NCI-H1105 (cell line): ENCODE measurements at places on chromosomes 5 and 9.
A peak's percentile ranks its signal among the peaks of the same experiment; 100 is the strongest.

DNA sequence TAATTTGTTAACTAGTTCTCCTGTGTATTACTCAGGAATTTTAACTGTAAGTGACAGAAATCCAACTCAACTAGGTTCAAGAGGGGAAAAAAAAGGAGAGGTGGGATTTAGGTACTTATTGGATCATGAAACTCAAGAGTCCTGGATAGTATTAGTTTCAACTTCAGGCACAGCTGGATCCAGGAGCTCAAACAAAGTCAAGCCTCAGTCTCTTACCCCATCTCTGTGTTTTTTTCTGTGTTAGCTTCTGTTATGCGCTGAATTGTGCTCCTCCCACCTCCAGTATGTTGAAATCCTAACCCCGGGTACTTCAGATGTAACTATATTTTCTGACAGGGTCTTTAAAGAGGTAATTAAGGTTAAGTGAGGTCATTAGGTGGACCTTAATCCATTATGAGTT, 53.5 kb downstream of the SMIM23 start:
- no peak for DNase-seq

GRCh38 chr5:84685121-84685894, 300.6 kb upstream of the EDIL3 start:
- DNase-seq, result no peak

DNA sequence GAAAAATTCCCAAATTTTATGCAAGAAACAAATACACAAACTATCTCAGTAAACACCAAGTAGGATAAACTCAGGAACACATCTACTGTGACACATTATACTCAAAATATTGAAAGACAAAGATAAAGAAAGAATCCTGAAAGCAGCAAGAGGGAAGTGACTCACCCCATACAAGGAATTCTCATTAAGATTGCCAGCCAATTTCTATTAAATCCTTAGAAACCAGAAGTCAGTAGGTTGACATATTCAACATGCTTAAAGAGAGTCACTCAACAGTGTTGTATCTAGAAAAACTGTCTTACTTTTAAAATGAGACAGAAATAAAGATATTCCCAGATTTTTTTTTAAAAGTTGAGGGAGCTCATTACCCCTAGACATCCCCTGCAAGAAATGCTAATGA, 15.5 kb downstream of the SPATA31E1 start:
- no peak for DNase-seq

DNA sequence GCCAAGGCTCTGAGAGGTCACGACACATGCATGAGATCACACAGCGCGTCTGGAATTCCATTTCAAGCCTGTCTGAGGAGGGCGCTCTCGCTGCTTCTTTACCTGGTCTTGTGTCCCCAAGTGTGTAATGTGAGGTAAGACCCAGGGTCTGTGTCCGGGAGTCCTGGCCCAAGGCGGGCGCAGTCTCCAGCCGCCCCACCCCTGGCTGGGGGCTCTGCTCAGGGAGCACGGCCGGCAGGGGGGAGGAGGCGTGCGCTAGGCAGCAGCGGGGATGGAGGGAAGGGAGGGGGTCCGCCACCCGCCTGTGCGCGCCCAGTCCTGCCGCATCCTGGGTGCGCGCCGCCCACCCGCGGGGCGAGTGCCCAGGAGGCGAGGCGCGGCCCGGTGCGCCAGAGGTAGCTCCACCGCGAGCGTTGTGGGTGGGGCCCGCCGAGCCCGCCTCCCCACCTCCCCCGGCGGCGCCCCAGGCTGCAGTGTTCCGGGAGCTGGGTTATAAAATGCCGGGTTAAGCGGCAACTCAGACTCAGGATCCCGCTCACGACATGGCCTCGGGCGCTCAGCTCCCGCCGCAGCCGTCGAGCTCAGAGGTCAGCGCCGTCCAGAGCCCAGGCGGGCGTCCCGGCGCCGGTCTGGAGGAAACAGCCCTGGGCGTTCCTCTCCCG, at the start of gene CCNI2:
Gene CCNI2, plus strand, starts transcription at position 473 of the 662 bp plus-strand sequence. Its CDS starts 70 bp downstream, at position 543.
- DNase-seq, result no peak

DNA sequence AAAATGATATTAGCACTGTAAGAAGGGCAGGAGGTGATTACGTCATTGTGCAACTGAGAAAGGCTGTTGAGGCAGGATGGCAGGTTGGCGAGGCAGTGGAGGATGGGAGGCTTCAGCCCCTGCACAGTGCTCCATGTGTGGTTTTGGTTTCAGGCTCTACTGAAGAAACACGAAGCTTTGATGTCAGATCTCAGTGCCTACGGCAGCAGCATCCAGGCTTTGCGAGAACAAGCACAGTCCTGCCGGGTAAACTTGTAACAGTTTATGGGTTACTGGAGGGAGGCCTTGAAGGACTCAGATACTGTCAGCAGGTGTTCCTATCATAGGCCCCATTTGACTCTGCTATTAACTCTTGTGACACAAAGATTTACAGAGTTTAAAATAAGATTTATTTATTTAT, 35.1 kb downstream of the SPTAN1 start:
- no peak for DNase-seq

- DNase-seq, result no peak
Measured at GRCh38 chr5:133234911-133235310, 183.1 kb downstream of the HSPA4 start.

DNA sequence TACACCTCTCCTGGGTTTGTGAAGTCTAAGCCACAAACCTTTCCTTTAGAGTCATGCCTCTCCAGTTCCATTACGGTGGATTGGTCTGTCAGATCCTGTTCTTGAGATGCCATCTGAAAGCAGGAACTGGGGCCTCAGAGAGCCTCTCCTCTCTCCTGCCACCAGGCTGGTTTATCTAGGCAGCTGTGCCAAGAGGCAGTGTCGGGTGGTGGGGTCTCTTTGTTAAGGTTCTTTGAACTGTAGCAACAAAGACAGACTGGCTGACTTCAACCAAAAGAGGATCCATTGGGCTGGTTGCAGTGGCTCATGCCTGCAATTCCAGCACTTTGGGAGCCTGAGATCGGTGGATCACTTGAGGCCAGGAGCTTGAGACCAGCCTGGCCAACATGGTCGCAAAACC, 66.0 kb upstream of the ANGPTL2 start:
- DNase-seq, result no peak

- DNase-seq, result no peak
Measured at GRCh38 chr5:57524348-57525060, 41.9 kb upstream of the ACTBL2 start.

- DNase-seq, result peak; percentile 45
Measured at GRCh38 chr9:69546265-69546664, 125.9 kb downstream of the APBA1 start.

DNA sequence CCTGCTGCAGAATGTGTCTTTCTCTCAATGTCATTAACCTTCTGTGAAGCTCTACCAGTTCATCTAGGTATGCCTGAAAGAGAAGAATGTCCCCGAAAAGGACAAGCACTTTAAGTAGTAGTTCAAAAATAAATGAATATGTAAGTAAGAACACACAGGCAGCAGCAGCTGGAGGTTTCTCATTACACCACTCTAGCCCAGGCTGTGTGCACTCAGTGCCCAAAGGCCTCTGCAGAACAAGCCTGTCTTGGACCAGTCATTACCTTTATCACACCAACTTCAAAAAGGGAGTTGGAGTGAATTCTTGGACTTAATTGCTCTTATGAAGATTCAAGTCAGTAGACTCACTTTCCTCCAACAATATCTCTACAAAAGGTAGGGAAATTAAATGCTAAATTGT, 268.8 kb downstream of the MLLT3 start:
- DNase-seq, result no peak

- DNase-seq, result no peak
Measured at GRCh38 chr5:79242242-79243039, 6.5 kb downstream of the JMY start.

GRCh38 chr5:2094616-2094995, 211.9 kb upstream of the IRX4 start:
- no peak for DNase-seq

DNA sequence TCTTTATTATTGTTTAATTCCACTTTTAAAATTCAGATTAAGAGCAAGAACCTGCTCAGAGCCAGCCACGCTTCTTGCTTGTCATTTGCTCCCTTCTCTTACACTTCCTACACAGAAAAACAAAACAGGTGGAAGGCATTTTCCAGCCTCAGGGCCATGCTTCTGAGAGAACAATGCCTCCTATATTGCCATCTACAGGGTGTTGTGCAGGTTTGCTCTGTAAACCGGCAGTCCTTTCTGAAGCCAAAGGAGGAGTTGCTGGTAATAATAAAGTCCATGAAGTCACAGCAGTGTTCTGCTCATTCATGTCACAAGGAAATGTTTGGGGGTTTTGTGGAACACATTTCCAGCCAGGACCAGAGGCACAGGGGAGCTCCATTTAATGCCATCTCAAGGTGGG, 16.1 kb upstream of the PRLR start:
- no peak for DNase-seq

- DNase-seq, result no peak
Measured at GRCh38 chr5:153617190-153617589, 126.7 kb downstream of the GRIA1 start.

DNA sequence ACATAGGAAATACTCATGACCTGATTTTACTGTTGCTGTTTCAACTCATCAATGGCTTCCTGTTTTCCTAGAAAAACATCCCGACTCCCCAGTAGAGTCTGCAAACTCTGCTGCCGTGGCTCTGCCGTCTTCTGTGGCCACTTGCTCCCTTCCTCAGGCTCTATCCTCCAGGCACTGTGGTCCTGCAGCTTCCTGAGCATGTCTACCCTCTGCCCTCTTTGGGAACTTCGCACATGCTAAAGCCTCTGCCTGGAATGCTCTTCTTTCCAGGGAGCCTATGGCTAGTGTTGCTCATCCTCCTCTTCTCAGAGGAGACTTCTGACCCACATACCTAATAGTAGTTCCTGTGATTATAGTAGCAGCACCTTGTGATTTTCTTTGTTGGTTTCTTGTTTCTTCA, 256.9 kb downstream of the MAN2A1 start:
- no peak for DNase-seq

GRCh38 chr5:38725371-38725865, 120.4 kb upstream of the OSMR start:
- DNase-seq, result no peak

- DNase-seq, result no peak
Measured at GRCh38 chr5:178331491-178331996, 98.9 kb upstream of the PHYKPL start.

DNA sequence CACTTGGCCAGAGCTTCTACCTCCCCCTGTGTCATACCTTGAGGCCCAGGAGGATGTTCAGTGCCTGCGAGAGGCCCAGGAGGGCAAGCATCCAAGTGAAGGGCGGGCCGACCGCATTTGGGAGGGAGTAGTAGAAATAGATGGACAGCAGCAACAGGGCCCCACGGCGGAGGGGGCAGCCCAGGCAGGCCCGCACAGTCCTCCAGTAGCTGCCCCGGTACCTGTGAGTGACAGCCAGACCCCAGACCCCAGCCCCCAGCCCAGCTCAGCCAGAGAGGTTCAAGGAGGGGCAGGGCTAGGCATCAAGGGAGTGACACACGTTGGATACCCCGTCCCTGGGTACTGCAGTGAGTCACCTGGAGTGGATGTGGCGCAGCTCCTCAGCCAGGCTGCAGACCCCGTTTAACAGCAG, 1.4 kb downstream of the STING1 start:
- DNase-seq, result no peak

DNA sequence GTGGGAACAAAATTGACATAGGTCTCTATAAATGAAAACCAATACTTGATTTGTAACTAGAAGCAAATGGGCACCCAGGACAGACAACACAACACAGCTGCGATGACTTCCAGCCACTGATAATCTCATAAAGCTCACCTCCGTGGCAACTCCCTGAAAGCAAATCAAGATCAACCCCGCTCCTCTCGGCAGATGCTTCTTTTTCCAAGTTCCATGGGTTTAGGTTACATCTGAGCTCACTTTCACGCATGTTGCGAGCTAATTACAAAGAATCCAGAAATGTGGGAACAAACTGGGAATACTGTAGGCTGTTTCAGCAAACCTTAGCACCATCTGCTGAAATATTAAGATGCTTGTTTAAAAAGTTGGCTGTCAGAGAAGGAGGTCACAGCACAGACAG, 153.9 kb downstream of the ELAVL2 start:
- no peak for DNase-seq

- no peak for DNase-seq
Measured at GRCh38 chr9:132789719-132790118, 88.4 kb downstream of the AK8 start.

DNA sequence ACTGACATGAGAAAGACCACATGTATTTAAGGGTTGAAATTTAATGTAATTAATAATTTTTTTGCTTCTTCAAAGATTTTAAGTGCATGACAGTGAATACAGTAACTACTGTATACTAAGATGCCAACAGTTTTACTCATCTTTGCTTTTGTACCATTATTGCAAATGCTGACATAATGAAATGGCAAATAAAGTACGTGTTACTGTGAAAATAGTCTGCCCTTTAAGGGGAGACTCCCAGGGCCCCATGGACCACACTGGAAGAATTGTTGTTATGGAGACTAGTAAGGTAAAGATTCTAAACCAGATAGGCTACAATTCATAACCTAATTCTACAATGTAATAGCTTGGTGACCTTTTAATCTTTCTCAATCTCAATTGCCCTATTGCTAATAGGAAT, 84.7 kb downstream of the NR3C1 start:
- no peak for DNase-seq

DNA sequence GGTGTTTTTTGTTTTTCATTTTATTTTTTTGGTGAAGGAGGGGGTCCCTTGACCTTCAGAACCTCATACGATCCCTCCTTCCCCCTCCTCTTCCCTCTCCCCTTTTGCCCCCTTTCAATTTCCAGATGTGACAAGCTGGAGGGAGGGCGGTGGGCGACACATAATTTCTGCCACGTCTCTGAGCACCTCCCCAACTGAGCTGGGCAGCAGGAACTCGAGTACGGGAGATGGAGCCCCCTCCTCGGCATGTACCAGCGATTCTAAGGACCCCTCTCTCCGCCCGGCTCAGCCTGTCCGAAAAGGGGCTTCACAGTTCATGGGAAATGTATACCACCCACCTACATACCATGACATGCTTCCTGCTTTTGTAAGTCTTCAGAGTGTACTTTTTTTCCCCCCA, 52.4 kb downstream of the PRRC2B start:
- DNase-seq, result no peak

GRCh38 chr5:91187032-91187431, 196.1 kb downstream of the ARRDC3 start:
- DNase-seq, result no peak

DNA sequence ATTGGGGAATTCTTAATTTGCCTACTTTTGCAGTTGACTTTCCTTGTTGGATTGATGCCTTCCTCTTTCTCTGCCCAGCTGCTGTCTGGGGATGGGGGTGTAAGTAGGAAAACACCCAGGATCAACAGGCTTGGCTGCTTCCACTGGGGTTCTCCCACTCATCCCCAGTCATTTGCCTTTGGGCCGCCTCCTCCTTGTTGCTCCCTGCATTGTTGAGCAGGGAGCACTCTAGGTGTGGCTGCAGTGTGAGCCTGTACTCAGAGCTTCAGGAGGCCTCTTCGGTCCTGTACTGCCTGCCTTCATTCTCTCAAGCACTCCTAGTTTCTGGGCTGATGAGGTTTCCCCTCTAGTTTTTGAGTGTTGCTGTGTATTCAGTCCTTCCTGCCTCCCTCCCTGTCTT, 12.1 kb downstream of the RHOBTB3 start:
- no peak for DNase-seq

GRCh38 chr5:126811515-126812198, 34.7 kb downstream of the LMNB1 start:
- DNase-seq, result no peak

DNA sequence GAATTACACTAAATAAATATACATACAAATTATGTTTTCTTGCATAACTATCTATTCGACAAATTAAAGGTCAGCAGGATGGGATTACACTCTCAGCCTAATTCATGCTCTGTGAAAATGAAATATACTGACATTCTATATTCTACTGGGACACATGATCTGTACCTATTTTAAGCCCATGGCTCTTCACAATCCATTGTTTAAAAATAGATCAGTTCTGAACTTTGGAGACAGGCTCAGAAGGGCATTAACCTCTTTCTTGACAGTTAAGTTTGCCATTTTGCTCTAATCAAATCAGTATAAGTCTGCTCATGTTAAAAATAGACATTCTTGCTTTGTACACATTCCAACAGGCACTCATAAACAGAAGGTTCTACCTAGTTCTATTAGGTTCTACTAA, 361.2 kb downstream of the HCN1 start:
- DNase-seq, result no peak
